ENCODE measurements at places on chromosomes 11 and 22.

DNA sequence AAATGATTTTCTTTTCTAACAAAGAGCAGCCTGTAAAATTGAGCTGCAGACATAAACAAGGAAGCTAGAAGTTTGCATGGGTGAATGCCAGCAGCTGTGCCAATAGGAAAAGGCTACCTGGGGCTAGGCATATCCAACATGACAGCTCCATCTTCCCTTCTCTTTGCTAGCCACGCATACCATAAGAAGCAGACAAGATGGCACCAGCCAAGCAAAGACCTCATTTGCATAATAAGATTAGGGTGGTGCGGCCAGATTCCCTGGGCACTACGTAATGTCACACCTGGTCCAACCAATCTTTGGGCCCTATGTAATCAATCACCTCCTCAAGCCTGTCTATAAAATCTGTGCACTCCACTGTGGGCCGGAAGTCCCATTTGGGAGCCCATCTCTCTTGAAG lies 108.3 kb downstream of the SWAP70 start:
- ATAC-seq = no peak

GRCh38 chr11:36729825-36730224 lies 131.8 kb upstream of the RAG2 start:
- ATAC-seq = no peak

DNA sequence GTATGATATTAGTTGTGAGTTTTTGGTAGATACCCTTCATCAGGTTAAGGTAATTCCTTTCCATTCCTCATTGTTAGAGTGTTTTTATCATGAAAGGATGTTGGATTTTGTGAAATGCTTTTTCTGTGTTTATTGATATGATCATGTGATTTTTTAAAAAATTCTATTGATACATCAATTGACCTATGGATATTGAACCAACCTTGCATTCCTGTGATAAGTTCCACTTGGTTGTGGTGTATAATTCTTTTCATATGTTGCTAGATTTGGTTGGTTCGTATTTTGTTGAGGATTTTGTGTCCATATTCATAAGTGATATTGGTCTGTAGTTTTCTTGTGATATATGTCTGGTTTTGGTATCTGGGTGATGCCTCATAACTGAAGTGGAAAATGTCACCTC lies 6.7 kb downstream of the ANKRD13D start:
- ATAC-seq = no peak

- no peak for ATAC-seq
These were observed 20.9 kb downstream of the PRG3 start for GRCh38 chr11:57359896-57360690.

- ATAC-seq = no peak
These were observed 75.2 kb downstream of the ZNRF3 start for GRCh38 chr22:28958611-28959010.

DNA sequence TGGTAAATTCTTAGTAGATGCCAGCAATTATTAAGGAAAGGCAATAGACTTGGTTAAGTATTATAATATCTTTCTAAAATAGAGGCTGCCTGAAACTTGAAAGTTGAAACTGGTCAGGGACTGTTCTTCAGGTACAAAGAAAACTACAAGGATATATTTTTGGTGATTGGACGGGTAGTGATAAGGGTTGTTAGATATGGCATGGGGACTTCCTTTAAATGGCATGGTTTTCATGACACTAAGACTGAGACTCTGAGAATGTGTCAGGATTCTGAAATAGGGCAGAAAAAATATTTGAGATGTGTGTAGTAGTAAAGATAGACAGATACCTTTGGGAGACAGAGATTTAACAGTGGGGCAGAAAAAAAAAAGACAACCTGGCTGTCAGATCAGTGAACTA lies 108.4 kb upstream of the SLC5A12 start:
- ATAC-seq = no peak
